ENCODE measurements at places on chromosomes 4 and X.

- no peak for DNase-seq
Observed at GRCh38 chr4:122246551-122246950, 94.4 kb downstream of the BLTP1 start.

DNA sequence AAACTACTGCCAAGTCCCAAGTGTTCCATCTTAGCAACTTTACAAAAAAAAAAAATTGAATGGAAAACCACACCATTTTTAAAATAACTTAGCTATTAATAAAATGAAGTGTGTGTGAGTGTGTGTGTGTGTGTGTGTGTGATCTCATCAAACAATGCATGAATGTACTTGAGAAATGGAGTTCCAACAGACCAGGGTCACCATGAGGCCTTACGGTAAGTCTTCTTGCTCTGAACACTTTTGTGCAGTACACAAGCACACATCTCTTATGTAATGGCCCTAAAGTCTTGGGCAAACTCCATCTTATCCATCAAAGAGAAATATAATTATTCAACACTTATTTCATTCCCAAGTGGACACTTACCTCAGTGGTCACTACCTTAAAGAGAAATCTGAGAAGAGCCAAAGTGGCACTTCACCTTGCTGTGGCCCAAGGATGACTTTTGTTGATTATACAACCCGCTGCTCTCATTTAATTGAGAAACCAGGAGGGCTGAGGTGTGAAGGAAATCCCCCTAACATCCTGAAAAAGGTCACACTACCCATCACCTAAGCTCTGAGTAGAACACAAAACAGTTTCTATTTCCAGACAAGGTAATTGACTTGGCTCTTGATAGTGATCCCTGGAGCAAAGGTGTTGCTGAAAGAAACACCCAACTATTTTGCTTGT lies 96.5 kb upstream of the PRDX4 start:
- DNase-seq, result no peak

DNA sequence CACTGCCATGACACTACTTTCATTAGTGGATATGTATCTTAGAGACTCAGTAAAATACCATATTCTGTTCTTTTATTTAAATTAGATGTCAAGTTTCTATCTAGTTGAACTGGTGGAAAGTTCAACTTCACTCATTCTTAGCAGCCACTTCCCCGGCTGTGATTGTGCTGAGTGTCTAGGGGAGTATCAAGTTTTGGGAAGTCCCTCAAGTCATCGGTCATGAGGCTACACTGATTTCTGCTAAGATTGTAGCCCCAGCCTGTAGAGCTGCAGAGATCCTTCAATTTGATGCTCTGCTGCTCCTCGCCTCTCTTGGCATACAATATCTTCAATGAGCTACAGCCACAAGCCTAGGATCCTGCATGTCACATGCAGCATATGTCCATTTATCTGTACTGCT lies 53.9 kb downstream of the DMP1 start:
- DNase-seq, result no peak

GRCh38 chr4:84632092-84632491 lies 49.2 kb downstream of the CDS1 start:
- peak; percentile 4 for DNase-seq

- DNase-seq, result peak; percentile 39
Observed at GRCh38 chr4:35793045-35793722, 451.1 kb downstream of the ARAP2 start.

DNA sequence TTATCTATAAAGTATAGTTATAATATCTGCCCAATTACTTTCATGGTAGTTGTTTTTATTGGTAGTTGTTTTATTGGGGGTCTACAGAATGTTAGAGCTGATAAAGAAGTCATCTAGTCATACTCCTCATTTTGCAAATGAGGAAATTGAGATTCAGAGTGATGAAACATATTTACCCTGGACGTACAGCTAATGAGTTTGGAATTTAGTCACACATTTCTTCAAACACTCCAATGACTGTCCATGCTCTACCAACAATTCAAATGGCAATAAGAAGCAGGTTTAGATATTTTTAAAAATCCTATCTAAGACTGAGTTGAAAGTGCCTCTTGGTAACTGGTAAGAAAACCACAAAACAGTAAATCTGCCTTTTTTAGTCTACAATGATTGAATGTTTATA lies 98.2 kb downstream of the MAGEC1 start:
- no peak for DNase-seq

- DNase-seq, result no peak
Observed at GRCh38 chr4:106429885-106430284, 61.3 kb upstream of the GIMD1 start.

DNA sequence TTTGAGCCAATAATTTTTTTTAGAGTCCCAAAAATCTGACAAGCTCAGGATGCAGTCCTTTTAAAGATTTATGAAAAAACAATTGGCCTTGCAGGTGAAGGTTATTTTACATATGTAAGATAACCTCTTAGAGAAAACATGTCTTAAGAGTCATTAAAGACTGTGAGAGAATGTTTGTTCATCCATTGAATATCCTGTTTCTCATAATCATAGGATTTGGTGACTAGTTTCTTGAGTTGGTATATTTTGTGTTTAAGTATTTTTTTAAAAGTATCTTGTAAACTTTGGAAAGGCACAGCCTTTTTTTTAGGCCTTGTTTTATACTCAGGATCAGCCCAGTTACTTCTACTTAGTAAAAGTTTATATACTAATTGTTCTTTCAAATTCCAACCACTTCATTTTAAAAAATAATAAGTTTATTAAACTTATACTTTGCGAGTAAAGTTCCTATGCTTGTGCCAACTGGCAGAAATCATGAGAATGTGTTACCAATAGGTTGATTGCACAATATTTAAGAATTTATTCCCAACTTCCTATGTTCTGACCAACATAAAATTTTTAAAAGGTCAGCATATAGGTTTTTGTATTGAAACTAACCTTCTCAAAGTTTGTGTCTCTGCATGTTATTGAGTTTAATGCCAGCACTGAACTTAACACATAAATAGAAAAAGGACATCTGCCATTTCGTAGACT lies 40.0 kb upstream of the ARSJ start:
- DNase-seq, result no peak

DNA sequence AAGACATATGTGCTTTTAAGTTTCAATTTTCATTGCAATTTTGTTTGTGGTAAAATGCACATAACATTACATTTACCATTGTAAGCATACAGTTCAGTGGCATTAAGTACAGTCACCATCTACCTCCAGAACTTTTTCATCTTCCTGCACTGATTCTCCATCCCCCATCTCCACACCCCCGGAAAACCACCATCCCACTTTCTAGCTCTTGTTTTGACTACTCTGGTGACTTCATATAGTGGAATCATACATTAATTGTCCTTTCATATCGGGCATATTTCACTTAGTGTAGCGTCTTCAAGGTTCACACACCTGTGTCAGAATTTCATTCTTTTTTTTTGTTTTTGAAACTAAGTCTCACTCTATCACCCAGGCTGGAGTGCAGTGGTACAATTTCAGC lies 143.5 kb downstream of the GPR143 start:
- no peak for DNase-seq

GRCh38 chr4:96598465-96598864 lies 758.6 kb downstream of the PDHA2 start:
- DNase-seq, result no peak

GRCh38 chr4:120299631-120300030 lies 233.0 kb upstream of the MAD2L1 start:
- DNase-seq, result no peak

GRCh38 chr4:139619644-139620043 lies 46.0 kb upstream of the MGST2 start:
- DNase-seq, result no peak

- no peak for DNase-seq
Observed at GRCh38 chrX:49999087-49999486, 76.7 kb downstream of the CLCN5 start.

DNA sequence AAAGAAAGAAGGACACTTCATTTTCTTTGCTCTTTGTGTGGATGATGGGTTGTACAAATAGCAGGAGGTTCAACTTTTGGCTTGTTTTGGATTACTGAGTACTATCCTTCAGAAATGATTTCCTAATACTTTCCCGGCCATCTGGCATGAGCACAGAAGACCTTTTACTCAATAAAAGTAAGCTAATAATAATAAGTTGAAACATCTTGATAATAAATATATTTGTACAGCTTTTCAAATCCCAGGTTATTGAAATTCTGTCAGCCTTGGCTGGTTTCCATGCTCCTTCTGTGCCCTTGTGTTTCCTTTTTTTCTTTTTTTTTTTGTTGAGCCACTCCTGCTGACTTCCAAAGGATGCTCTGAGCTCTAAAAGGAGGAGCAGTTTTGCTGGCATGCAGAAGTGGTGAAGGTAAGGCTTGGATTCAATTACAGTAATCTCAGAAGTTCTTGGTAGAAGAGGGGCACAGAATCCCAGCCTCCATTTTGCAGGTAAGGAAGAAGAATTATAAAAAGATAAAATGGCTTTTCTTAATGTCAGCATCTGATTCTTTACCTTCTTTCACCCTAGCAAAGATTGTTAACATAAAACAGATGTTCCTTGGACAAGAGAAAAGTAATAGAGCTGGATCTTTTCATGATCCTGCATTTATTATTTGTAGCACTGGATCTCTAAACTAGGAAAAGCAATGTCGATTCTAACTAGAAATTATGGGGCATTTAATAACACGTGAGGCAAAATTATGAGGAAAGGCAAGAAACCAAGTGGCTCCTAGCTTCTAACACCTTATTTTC lies 31.9 kb downstream of the REPS2 start:
- no peak for DNase-seq

DNA sequence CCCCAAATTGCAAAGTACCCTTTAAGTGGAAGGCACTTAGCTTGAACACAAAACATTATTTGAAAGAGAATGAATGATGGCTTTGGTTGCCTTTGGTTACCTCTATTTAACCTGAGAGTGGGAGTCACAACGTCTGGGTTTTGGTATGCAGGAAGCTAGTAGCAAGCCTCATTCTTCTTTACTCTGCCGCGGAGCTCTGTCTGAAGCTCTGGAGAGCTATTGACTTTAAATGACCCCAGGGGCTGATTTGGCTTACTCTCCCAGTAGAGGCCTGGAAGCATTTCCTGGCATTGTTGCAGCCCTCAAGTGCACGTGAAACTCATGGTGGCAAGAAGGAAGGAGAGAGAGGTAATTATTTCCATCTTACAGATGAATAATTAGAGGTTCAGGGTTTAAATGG lies 81.8 kb upstream of the MAGEA4 start:
- DNase-seq, result no peak

GRCh38 chrX:53678667-53679066 lies 7.9 kb downstream of the HUWE1 start:
- DNase-seq, result no peak

DNA sequence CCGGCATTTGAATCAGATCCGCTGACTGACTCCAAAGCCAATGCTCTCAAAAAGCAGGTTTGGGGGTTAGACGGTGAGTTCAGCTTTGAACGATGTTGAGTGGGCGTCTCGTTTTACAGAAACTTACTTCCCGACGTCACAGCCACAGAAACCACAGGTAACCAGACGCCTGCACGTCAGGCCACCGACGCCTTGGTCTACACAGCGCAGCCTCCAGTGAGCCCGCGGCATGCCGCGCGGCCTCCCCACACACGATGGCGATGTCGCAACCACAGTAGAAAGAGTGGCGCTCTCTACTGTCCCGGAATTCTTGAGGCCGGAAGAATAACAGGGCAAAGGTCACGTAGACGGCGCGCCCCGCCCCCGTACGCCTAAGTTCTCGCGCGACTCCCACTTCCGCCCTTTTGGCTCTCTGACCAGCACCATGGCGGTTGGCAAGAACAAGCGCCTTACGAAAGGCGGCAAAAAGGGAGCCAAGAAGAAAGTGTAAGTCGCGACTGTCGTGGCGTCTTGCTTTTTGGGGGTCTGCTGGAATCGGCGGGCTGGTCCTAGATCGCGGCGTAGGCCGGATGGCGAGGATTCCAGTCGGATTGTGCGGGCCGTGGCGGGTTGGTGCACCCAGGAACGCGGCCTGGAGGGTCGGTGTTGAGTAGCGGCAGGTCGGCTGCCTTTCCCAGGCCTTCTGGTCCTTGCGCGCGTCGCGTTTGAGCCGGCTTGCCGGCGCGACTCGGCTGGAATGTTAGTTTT lies at the start of gene RPS3A:
TSS of gene RPS3A (plus strand) at position 400 of the 747 bp plus-strand sequence. CDS start at position 425, 25 bp downstream.
- DNase-seq, result peak; percentile 94

- DNase-seq, result no peak
Observed at GRCh38 chrX:56554870-56555269, 8.6 kb upstream of the UBQLN2 start.

DNA sequence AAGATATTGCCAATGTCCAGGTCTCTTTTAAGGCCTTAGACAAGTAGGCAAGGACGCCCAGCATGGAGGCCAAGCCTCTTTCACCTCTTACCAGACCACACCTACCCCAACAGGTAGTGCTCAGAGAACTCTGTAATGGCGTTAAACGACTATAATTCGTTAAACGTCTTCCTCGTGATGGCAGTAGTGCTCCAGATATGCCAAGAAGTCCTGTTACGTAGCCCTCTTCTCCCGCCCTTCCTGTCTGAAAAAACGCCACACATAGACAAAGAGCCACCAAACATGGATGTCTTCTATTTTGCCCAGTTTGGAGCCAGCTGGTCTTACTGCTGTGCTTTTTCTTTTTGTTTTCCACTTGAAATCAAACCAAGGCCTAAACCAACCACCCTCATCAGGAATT lies 190.7 kb downstream of the OR13H1 start:
- DNase-seq, result no peak

DNA sequence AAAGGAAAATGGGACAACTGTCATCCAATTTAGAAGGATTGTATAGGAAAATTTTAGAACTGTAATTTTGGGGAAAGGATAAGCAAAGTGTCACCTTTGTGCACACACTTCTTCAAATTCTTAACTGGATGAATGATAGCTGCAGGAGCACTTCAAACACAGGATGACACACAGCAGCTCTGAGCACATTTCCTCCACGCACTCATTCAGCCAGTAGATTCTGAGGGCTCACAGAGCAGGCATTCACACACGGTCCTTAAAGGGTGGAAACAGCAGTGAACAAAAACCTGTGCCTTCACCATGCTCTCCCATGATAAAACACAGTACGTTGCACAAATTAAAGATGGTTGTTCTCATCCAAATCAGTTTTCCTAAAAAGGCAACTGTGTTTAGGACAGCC lies 38.5 kb upstream of the KLF3 start:
- no peak for DNase-seq

GRCh38 chr4:13117185-13117584 lies 367.0 kb downstream of the RAB28 start:
- DNase-seq, result no peak
